ENCODE measurements at places on chromosomes 4 and X.

- H3K27ac ChIP-seq, result no peak overlapping the region
- H3K4me3 ChIP-seq, result no peak overlapping the region
- DNase-seq, result no peak
- H3K27me3 ChIP-seq, result no peaks in the 10 kb centered on the region
- H3K4me1 ChIP-seq, result no peaks in the 10 kb centered on the region
- H3K36me3 ChIP-seq, result no peaks in the 10 kb centered on the region
These were observed 435.7 kb upstream of the FMR1 start for GRCh38 chrX:147476008-147476407.

- H3K27me3 ChIP-seq, result no peaks in the 10 kb centered on the region
- H3K36me3 ChIP-seq, result no peaks in the 10 kb centered on the region
- peaks cover 2% of the 10 kb centered on the region for H3K4me1 ChIP-seq
- no peak for DNase-seq
These were observed 2.0 kb upstream of the NYX start for GRCh38 chrX:41445171-41445570.

GRCh38 chrX:102651242-102652011, at the start of gene GPRASP1:
Gene GPRASP1 (plus strand): TSS chrX:102651483. CDS start chrX:102653914, 2,431 bp downstream.
- peak within 1 kb of the TSS; percentile 78 for H3K4me3 ChIP-seq
- no peaks in the 10 kb centered on the region for H3K27me3 ChIP-seq
- H3K4me1 ChIP-seq, result no peaks in the 10 kb centered on the region
- H3K27ac ChIP-seq, result no peak within 1 kb of the TSS
- DNase-seq, result peak; percentile 50

GRCh38 chr4:1295405-1296055, 5.8 kb downstream of the MAEA start:
- H3K4me1 ChIP-seq, result peaks cover 7% of the 10 kb centered on the region
- no peak for DNase-seq
- H3K27me3 ChIP-seq, result no peaks in the 10 kb centered on the region
- no peak overlapping the region for H3K4me3 ChIP-seq

- H3K4me3 ChIP-seq, result no peak overlapping the region
- no peak overlapping the region for H3K27ac ChIP-seq
- no peaks in the 10 kb centered on the region for H3K4me1 ChIP-seq
- no peaks in the 10 kb centered on the region for H3K27me3 ChIP-seq
- no peaks in the 10 kb centered on the region for H3K36me3 ChIP-seq
These were observed 22.5 kb downstream of the TCEAL1 start for GRCh38 chrX:103651151-103651773.

GRCh38 chr4:162727232-162727631, 439.5 kb downstream of the NAF1 start:
- H3K27me3 ChIP-seq, result no peaks in the 10 kb centered on the region
- no peak overlapping the region for H3K4me3 ChIP-seq
- H3K4me1 ChIP-seq, result no peaks in the 10 kb centered on the region
- H3K27ac ChIP-seq, result no peak overlapping the region
- DNase-seq, result no peak
- H3K36me3 ChIP-seq, result no peaks in the 10 kb centered on the region

- H3K4me1 ChIP-seq, result no peaks in the 10 kb centered on the region
- no peaks in the 10 kb centered on the region for H3K27me3 ChIP-seq
- DNase-seq, result no peak
- H3K4me3 ChIP-seq, result no peak overlapping the region
These were observed 223.3 kb upstream of the MAGEB2 start for GRCh38 chrX:29992083-29992482.

- no peaks in the 10 kb centered on the region for H3K27me3 ChIP-seq
- no peak for DNase-seq
These were observed 413.2 kb upstream of the CXorf51B start for GRCh38 chrX:146396409-146396808.

GRCh38 chrX:109886122-109886761, 116.7 kb upstream of the TMEM164 start:
- no peak overlapping the region for H3K27ac ChIP-seq
- H3K36me3 ChIP-seq, result no peaks in the 10 kb centered on the region
- no peaks in the 10 kb centered on the region for H3K27me3 ChIP-seq
- H3K4me1 ChIP-seq, result no peaks in the 10 kb centered on the region

GRCh38 chrX:116493271-116493670, 30.5 kb upstream of the CT83 start:
- DNase-seq, result no peak
- no peak overlapping the region for H3K27ac ChIP-seq
- H3K36me3 ChIP-seq, result no peaks in the 10 kb centered on the region

- DNase-seq, result no peak
- H3K36me3 ChIP-seq, result peaks cover 1% of the 10 kb centered on the region
These were observed 8.8 kb downstream of the PLA2G12A start for GRCh38 chr4:109721033-109721432.

DNA sequence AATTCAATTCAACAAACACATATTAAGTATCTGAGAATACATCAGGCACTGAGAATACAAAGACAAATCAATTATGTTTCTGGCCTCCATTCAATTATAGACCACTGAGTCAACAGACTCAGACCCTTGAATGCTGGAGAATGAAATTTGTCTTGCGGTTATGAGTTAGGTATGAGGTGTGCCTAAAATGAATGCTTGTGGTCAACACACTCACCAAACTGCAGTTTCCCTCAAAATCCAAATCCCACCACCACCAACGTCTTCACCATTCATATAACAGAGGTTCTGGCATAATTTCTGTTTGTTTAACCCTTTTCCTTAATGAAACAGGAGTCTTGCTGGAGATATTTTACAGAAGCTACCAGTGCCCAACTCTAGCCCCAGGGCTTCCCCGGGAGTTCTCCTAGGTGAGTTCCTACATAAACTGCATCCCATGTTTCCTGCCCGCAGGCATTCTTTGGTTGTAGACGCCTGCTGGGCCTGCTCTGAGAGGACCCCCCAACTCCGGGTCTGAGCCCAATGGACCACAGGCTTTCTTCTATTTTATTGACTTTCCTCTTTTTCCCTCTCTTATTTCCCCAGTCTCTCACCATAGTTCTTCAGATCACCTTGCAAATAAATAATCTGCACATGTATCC, 119.2 kb downstream of the DDX53 start:
- no peaks in the 10 kb centered on the region for H3K27me3 ChIP-seq
- no peak overlapping the region for H3K4me3 ChIP-seq
- no peak overlapping the region for H3K27ac ChIP-seq
- H3K36me3 ChIP-seq, result no peaks in the 10 kb centered on the region
- no peaks in the 10 kb centered on the region for H3K4me1 ChIP-seq

GRCh38 chrX:102728646-102729045, 8.1 kb downstream of the GPRASP3 start:
- H3K4me3 ChIP-seq, result no peak overlapping the region
- H3K27ac ChIP-seq, result no peak overlapping the region
- DNase-seq, result no peak
- no peaks in the 10 kb centered on the region for H3K27me3 ChIP-seq
- no peaks in the 10 kb centered on the region for H3K36me3 ChIP-seq

DNA sequence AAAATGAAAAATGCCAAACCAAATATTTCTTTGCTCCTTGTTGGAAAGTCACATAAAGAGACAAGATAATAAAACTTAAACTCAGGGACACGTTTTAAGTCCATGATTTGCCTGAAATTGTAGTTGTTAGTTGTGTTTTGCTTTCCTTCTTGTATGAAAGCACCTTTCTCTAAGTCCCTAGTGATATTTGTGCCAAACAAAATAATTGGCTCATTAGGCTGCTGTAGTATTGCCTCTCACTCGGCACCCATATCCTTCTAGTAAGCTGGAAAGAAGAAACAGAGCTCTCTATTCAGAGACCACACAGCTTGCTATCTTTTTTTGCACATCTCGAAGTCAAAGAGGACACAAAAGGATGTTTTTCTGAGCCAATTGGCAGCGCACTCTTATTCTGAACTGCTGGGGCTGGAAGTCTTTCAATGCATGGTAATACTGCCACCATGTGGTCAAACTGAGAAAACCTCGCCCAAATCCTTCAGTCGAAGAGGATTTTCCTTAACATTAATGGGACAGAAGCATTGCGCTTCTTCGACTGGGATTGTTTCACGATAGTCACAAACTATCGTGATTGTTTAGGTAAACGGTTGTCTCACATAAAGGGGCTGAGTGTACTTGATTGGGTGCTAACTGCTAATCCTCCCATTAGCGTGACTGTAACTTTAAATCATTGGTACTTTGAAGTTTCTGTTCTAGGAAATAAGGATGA, 571.9 kb upstream of the LCORL start:
- peaks cover 3% of the 10 kb centered on the region for H3K4me1 ChIP-seq
- peak; percentile 87 for DNase-seq
- H3K4me3 ChIP-seq, result no peak overlapping the region
- no peak overlapping the region for H3K27ac ChIP-seq

DNA sequence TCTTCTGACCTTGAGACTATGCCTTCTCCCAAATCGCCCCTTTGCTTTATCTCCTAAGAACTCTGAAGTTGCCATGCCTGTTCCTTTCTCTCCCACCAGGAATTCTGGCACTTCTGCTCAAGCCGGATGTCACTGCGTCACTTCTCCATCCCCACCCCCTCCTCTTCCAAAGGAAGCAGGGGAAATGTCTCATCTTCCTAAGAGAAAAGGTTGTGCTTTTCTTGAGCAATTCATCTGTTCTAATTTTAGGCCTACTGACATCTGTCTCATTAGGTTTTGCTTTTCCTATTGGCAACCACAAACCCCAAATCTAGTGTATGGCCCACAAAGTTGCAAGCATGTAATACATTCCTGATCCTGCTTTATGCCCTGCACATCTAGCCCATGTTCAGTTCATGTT, 163.1 kb upstream of the PLAC1 start:
- no peaks in the 10 kb centered on the region for H3K36me3 ChIP-seq
- no peak for DNase-seq
- no peaks in the 10 kb centered on the region for H3K27me3 ChIP-seq

GRCh38 chr4:77122656-77123055, 34.4 kb upstream of the CCNG2 start:
- no peak overlapping the region for H3K27ac ChIP-seq
- H3K36me3 ChIP-seq, result no peaks in the 10 kb centered on the region
- no peak for DNase-seq
- no peak overlapping the region for H3K4me3 ChIP-seq
- H3K4me1 ChIP-seq, result no peaks in the 10 kb centered on the region
- H3K27me3 ChIP-seq, result no peaks in the 10 kb centered on the region

Data from neuronal stem cell (in vitro differentiated cells).